ENCODE measurements at places on chromosomes 13 and 19.

DNA sequence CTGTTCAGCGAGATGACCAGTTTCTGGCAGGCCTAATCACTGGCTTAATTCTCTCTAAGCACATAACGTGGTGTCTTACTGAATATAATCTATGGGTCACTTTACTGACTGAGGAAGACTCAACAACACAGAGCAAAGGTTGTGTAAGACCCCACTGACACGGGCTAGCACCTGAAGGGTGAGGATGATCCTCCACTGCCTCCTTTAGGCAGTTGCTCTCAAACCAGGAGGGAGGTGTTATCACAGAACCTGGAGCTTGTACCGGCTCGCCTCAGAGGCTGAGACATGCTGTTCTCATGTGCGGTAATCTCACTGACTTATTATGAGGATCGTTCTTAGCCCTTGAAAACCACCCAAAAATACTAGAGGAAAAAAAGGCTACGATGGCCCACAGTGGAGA lies 28.3 kb downstream of the RCBTB2 start:
- no peaks in the 10 kb centered on the region for H3K36me3 ChIP-seq
- H3K27me3 ChIP-seq, result no peaks in the 10 kb centered on the region
- DNase-seq, result no peak
- H3K4me3 ChIP-seq, result no peak overlapping the region
- no peak overlapping the region for H3K27ac ChIP-seq
- H3K4me1 ChIP-seq, result peaks cover 47% of the 10 kb centered on the region

DNA sequence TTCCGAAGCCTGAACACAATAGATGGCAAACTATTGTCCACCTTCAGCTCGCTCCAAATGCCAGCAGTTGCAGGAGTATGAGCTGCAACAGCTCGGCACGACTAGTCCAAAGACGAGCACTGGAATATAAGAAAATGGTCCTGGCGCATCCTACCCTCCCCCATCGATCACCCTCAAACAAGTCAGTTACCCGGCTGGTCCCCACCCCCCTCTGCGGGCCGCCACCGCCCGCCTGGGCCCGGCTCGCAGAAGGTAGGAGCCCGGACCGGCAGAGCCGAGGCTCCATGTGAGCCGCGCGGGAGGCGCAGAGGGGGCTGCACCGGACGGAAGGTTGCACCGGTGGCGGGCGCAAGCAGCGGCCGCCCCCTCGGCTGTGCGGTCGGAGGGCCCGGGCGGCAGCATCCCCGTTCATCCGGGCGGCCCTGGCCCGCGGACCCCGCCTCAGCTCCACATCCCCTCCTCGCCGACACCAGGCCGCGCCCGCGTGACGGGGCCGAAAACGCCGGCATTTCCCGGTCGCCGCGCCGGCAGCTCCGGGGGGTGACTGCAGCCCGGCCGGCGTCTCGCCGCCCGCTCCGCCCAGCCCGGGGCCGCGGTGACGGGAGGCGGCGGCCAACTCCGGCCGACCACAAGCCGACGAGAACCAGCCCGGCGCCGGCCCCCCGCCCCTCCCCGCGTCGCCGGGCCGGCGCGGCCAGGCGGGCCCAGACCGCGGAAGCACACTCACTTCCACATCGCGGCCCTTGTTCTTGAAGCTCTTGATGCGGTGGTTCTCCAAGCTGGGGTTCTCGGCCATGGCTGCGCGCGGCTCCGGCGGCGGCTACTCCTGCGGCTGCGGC lies 552 bp downstream of the KPNA3 start:
- peak overlapping the region; percentile 84 for H3K4me3 ChIP-seq
- H3K27me3 ChIP-seq, result no peaks in the 10 kb centered on the region
- H3K36me3 ChIP-seq, result no peaks in the 10 kb centered on the region
- H3K27ac ChIP-seq, result no peak overlapping the region
- peaks cover 22% of the 10 kb centered on the region for H3K4me1 ChIP-seq

DNA sequence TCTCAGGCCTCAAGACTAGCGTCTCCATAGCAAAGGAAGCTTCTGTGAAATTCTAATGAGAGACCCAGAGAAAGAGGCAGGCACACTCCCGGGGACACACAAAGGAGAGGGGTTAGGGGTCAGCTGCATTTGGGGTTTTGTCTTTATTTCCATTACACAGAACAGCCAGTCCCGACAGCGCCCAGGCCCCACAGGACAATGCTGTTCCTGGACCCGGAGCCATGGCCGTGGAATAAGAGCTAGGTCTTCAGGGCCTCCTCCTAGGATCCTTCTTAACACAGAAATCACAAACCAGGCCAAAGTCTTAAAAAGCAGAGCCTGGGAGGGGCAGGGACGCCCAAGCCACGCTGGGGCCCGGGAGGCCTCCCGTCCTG lies 22.8 kb downstream of the KCTD15 start:
- no peaks in the 10 kb centered on the region for H3K27me3 ChIP-seq
- peak overlapping the region; percentile 40 for H3K27ac ChIP-seq
- DNase-seq, result no peak
- H3K4me3 ChIP-seq, result peak overlapping the region; percentile 58
- H3K4me1 ChIP-seq, result peaks cover 34% of the 10 kb centered on the region
- H3K36me3 ChIP-seq, result no peaks in the 10 kb centered on the region

GRCh38 chr19:38778733-38779132 lies 5.4 kb upstream of the LGALS7 start:
- no peaks in the 10 kb centered on the region for H3K36me3 ChIP-seq
- H3K4me1 ChIP-seq, result no peaks in the 10 kb centered on the region
- no peak for DNase-seq
- no peak overlapping the region for H3K4me3 ChIP-seq
- no peaks in the 10 kb centered on the region for H3K27me3 ChIP-seq

GRCh38 chr19:954272-954671 lies 28.4 kb downstream of the ARID3A start:
- H3K27ac ChIP-seq, result no peak overlapping the region
- no peak for DNase-seq
- peaks cover 23% of the 10 kb centered on the region for H3K4me1 ChIP-seq
- H3K4me3 ChIP-seq, result no peak overlapping the region

GRCh38 chr19:46453661-46454060 lies 17.7 kb downstream of the PNMA8A start:
- no peak for DNase-seq
- no peak overlapping the region for H3K4me3 ChIP-seq
- H3K36me3 ChIP-seq, result no peaks in the 10 kb centered on the region
- no peak overlapping the region for H3K27ac ChIP-seq
- no peaks in the 10 kb centered on the region for H3K4me1 ChIP-seq
- H3K27me3 ChIP-seq, result no peaks in the 10 kb centered on the region

GRCh38 chr19:51140441-51140840 lies 1.7 kb upstream of the SIGLEC7 start:
- H3K27ac ChIP-seq, result no peak overlapping the region

DNA sequence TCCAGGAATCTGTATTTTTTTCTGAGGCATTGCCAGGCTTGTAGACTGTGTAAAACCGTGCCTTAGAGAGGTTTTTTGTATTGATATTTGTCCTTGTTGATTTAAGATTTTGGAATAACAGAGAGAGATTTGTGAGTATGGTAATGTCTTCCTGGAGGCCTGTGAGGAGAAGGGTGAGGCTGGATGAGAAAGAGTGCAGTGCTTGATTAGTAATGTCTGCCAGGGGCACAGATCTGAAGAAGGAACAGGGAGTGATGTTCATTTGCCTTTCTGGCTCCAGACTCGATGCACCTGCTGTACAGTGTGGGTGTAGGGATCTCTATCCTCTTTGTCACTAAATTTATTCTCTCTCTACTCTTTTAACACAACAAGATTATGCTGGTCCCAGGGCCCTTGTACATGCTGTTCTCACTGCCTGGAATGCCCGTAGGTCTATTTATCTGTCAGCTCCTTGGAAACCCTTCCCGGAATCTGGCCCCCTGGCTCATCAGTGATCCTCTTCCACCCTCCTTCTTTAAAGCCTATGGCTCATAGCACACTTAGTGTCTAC lies 4.2 kb downstream of the FIZ1 start:
- no peak for DNase-seq
- H3K4me3 ChIP-seq, result no peak overlapping the region
- H3K27me3 ChIP-seq, result no peaks in the 10 kb centered on the region
- no peak overlapping the region for H3K27ac ChIP-seq

- DNase-seq, result no peak
- H3K4me3 ChIP-seq, result no peak overlapping the region
- no peaks in the 10 kb centered on the region for H3K36me3 ChIP-seq
- H3K27ac ChIP-seq, result no peak overlapping the region
Measured at GRCh38 chr13:102122147-102122546, 279.7 kb downstream of the FGF14 start.

DNA sequence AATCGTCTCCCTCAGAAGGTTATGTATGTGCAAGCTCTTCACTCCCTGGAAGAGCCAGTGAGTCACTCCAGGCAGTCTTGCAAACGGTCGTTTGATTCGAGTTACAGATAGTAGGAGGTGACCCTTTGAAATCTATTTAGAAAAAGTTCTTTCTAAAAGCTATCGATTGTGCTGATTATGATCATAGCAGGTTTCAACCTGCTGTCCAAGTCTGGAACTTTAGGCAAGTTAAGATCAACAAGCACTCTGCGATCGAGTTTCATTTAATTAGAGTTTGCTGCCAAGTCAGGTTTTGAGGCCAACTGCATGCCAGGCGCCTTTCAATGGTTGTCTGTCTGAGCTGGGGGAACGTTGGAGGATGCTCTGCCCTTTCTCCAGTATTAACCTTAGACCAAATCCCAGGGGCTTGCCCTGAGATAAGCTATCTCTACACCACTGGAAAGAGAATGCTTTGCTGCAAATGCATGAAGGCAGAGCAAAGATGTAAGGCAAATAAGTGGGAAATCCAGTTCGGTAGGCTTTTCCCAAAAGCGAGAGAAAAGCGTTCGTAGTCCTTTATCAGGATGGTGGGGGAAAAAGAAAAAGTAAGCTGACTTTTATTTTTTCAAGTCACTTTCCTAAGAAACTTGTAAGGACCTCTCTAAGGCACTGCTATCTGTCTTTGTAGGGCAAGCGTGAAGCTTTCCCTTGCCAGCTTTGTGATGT lies 287.5 kb downstream of the ATP8A2 start:
- no peak for DNase-seq
- H3K27me3 ChIP-seq, result no peaks in the 10 kb centered on the region
- no peaks in the 10 kb centered on the region for H3K4me1 ChIP-seq
- no peak overlapping the region for H3K4me3 ChIP-seq
- H3K27ac ChIP-seq, result no peak overlapping the region

DNA sequence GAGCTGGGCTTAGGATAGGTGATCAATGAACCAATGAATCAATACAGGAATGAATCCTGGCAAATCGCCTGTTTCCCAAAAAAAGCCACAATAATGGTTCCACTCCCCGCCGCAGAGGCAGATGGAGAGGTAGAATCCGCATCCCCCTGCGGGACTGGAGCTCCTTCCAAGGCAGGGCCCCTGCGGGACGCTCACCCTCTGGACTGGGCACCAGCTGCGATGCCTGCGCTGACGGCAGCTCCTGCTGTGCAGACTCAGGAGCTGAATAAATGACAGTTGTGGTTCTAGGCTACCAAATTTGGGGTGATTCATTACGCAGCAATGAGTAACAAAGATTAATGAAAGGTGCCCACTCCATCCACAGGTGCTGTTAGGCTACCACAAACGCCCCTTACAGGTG lies 8.8 kb upstream of the CDC34 start:
- no peak overlapping the region for H3K4me3 ChIP-seq
- DNase-seq, result no peak
- H3K27me3 ChIP-seq, result no peaks in the 10 kb centered on the region
- no peaks in the 10 kb centered on the region for H3K36me3 ChIP-seq
- H3K4me1 ChIP-seq, result peaks cover 17% of the 10 kb centered on the region
- H3K27ac ChIP-seq, result no peak overlapping the region

DNA sequence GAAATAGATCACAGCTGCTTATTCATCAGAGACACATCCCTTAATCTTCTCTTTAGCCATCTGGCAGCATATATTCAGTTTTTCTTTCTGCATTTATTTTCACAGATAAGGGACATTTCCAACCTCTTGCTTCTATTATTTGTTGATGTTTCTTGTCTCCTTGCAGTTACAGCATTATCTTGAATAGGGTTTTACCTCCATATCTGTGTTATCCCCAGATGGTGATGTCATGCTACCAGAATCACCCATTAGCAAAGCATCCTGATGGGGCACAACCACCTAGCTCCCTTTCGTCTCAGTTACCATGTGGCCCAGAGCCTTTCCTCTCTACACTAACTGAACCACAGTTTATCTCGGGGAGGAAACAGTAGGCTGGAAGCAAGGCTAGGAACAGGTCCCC lies 483.9 kb downstream of the FOXO1 start:
- no peaks in the 10 kb centered on the region for H3K36me3 ChIP-seq
- no peak overlapping the region for H3K27ac ChIP-seq

GRCh38 chr19:52007451-52007805 lies 583 bp downstream of the ZNF615 start:
- no peaks in the 10 kb centered on the region for H3K27me3 ChIP-seq
- H3K36me3 ChIP-seq, result peaks cover 16% of the 10 kb centered on the region
- DNase-seq, result no peak
- H3K4me3 ChIP-seq, result peak overlapping the region; percentile 95
- peaks cover 12% of the 10 kb centered on the region for H3K4me1 ChIP-seq

- no peaks in the 10 kb centered on the region for H3K4me1 ChIP-seq
- no peak overlapping the region for H3K4me3 ChIP-seq
- H3K27me3 ChIP-seq, result no peaks in the 10 kb centered on the region
- H3K27ac ChIP-seq, result no peak overlapping the region
- H3K36me3 ChIP-seq, result no peaks in the 10 kb centered on the region
Measured at GRCh38 chr13:74784959-74785358, 650.8 kb upstream of the KLF12 start.

DNA sequence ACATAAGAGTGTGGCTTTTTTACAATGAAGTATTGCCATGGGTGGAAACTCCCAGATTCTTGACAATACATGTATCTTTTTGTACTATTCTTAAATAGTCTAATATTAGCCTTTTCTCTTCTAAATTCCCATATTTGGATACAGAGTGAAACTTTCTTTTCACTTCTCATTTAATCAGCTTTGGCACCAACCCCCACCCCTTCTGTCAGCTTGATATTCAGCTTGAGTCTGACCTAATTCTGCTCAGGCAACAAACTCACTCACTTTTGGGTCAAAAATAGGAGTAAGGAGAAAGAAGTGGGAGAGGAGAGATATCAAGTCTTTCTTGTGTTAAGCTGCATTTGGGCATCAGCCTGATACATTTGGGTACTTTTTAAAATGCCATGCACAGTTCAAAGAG lies 397.5 kb downstream of the COG6 start:
- H3K27ac ChIP-seq, result no peak overlapping the region
- no peaks in the 10 kb centered on the region for H3K27me3 ChIP-seq
- no peak overlapping the region for H3K4me3 ChIP-seq
- DNase-seq, result no peak
- no peaks in the 10 kb centered on the region for H3K36me3 ChIP-seq
- H3K4me1 ChIP-seq, result no peaks in the 10 kb centered on the region

DNA sequence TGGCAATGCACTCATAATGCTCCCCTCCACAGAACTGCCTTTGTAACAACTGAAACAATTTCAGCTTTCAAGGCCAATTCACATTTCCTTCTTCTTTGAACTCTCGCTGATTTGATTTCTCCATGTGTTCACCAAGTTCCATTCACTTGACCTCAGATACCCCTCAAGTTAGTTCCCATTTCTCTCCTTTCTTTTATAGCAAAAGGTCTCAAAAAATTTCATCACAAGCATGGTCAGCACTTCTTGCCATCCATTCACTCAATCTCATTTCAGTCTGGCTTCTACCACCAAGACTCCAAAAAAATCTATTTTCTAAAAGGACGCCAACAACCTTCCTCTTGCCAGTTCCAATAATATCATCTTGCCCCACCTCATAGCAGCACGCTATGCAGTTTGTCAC lies 135.7 kb downstream of the DIAPH3 start:
- H3K36me3 ChIP-seq, result no peaks in the 10 kb centered on the region
- no peak overlapping the region for H3K27ac ChIP-seq
- no peak for DNase-seq
- H3K27me3 ChIP-seq, result no peaks in the 10 kb centered on the region
- no peak overlapping the region for H3K4me3 ChIP-seq

Data from CD4-positive, alpha-beta T cell (primary cell).